ENCODE measurements at places on chromosomes 13 and 19.

DNA sequence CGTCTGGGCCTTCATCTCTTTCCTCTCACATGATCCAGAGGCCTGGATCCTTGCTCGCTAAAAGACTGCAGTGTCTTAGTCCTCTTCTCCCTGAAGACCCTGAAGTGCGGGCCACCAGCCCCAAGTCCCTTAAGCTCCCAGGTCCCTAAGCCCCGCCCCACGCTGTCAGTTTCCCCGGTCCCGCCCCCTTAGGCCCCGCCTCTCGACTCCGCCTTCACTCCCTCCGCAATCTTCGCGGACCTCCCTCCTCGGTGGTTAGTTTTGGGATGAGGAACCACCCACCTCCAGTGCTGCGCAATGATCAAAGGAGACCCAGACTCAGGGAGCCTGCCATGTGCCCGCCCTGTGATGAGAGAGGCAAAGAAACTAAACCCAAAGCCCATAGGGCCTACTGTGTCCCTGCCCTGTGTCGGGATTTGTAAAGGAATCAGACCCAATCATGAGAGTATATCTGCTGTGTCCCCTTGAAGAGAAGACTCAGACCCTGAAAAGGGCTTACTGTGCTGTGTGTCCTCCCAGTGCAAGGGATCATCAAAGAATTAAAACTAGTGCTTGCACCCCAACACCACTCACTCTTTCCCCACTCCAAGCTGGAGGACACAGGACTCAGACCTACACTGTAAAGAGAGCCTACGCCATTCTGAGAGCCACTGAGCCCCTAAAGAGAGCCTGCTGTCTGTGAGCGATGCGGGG, 3.0 kb upstream of the COX6B1 start:
- DNase-seq: peak; percentile 85

- DNase-seq: no peak
These were observed 53.0 kb downstream of the GGACT start for GRCh38 chr13:100535426-100536135.

DNA sequence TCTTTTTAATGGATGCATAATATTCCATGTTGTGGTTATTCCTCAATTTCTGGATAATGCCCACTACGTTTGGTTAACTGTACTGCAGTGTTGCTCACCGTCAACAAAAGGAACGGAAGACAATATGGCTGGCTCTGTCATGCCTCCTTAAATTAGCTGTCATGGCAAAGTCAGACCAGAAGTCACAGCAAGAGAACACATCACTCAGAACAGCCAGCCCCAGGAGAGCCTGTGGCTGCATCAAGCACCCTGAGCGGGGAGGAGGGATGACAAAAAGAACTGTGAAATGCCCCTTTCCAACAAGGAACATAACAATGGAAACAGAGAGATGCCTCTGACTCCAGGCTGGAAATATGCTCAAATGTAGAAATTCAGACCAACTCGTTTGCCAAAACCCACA, 366.0 kb upstream of the ZNF507 start:
- no peak for DNase-seq

GRCh38 chr13:46492946-46493345, 60.0 kb upstream of the LRCH1 start:
- DNase-seq: peak; percentile 62

DNA sequence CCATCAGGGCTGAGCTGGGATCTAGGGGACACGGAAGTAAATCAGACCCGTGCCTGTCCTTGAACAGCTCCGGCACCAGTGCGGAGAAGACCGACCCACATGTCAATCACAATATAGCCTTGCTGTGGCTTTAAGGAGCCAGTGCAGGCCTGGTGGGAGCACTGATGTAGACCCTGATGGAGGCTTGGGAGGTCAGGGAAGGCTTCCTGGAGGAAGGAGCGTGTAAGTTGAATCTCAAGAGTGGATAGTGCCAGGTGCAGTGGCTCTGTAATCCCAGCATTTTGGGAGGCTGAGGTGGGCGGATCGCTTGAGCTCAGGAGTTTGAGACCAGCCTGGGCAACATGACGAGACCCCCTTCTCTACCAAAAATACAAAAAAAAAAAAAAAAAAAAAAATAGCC, 10.8 kb upstream of the CACNG8 start:
- no peak for DNase-seq

- no peak for DNase-seq
These were observed 2.3 kb downstream of the DDA1 start for GRCh38 chr19:17311455-17312188.

- DNase-seq: no peak
These were observed 39.1 kb downstream of the SMAD9 start for GRCh38 chr13:36880961-36881360.

DNA sequence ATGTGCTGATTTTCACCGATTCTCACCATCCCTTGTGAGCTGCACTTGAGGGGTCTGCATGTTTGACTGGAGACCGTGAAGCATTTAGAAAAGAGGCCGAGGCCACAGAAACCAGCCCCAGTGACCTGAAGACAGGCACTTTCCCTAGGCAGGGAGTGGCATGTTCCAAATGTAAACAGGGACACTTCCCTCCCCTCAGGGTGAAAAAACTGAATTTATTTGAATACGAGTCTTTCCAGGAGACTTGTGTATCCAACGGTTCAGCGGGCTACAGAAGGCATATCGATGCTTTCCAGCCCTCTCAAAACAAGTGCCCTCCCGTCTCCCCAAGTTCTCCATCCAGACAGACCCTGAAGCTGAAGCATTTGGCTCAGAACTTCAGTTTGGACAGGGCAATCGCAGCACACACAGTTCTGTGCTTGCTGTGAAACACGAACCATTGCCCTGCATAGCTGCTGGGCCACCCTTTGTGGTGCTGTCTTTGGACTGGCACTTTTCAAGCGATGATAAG, 106.1 kb downstream of the ZIC5 start:
- no peak for DNase-seq
